ENCODE measurements at places on chromosomes 13 and 19.
A peak's percentile ranks its signal among the peaks of the same experiment; 100 is the strongest.

- peak; percentile 87 for DNase-seq
These were observed 29.4 kb upstream of the NDFIP2 start for GRCh38 chr13:79451500-79451962.

GRCh38 chr19:45385392-45386221 is 15.2 kb upstream of the ERCC2 start:
- DNase-seq, result no peak

GRCh38 chr13:20159646-20160305 is 1.1 kb downstream of the GJA3 start:
- DNase-seq, result no peak

DNA sequence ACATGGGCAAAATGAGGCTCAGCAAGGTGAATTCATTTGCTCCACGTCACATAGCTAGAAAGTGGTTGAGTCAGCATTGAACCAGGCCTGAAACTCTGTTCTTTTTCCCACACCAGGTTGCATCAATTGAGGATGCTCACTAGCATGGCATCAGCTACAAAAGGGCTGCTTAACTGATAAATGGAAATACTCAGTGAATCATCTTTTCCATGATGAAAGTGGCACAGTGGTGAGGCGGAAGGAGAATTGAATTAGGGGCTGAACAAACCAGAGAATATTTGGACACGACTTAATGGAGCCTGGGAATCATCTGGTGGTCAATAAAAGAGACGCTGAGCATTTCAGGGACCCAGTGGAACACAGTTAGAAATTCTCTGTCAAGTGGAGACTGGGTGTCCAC is 320.1 kb upstream of the MAB21L1 start:
- DNase-seq, result no peak

GRCh38 chr13:90455823-90456222 is 891.7 kb upstream of the MIR17HG start:
- DNase-seq, result no peak

DNA sequence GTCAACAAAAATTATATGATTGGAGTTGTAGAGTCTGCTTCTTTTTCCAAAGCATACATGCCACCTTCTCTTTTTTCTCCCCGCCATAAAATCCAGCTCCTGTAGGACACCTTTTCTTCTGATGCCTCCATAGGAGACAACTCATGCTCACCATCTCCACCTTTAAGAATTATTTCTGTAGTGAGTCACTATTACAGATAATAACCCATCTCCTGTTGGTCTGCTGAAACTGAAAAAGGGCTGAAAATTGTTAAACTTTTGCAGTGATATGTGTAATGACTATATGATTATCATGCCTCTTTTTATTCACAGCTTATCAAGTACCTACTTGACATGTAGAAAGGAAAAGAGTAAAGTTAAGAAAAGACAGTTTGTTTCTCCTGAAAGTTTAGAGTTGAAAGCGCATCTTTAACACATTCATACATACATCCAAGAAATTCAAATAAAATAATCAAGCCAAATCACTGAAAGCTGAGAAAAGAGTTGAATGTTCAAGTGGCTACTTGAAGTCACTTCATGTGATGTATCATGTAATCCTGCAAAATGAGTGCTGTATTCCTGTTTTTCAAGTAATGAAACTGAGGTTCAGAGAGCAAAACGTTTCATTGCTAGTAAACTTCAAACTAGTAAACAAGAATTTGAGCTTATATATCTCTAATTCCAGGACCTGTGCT is 35.5 kb upstream of the LPAR6 start:
- no peak for DNase-seq

GRCh38 chr19:7992575-7992974 is 12.9 kb downstream of the ELAVL1 start:
- DNase-seq, result no peak

- DNase-seq, result no peak
These were observed 567.8 kb upstream of the SLC10A2 start for GRCh38 chr13:103634066-103634465.

GRCh38 chr19:10836479-10837330 is 693 bp upstream of the TMED1 start:
- DNase-seq, result peak; percentile 88

DNA sequence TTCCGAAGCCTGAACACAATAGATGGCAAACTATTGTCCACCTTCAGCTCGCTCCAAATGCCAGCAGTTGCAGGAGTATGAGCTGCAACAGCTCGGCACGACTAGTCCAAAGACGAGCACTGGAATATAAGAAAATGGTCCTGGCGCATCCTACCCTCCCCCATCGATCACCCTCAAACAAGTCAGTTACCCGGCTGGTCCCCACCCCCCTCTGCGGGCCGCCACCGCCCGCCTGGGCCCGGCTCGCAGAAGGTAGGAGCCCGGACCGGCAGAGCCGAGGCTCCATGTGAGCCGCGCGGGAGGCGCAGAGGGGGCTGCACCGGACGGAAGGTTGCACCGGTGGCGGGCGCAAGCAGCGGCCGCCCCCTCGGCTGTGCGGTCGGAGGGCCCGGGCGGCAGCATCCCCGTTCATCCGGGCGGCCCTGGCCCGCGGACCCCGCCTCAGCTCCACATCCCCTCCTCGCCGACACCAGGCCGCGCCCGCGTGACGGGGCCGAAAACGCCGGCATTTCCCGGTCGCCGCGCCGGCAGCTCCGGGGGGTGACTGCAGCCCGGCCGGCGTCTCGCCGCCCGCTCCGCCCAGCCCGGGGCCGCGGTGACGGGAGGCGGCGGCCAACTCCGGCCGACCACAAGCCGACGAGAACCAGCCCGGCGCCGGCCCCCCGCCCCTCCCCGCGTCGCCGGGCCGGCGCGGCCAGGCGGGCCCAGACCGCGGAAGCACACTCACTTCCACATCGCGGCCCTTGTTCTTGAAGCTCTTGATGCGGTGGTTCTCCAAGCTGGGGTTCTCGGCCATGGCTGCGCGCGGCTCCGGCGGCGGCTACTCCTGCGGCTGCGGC is 552 bp downstream of the KPNA3 start:
- DNase-seq, result peak; percentile 32

GRCh38 chr19:29967623-29968022 is 25.6 kb downstream of the URI1 start:
- peak; percentile 73 for DNase-seq

DNA sequence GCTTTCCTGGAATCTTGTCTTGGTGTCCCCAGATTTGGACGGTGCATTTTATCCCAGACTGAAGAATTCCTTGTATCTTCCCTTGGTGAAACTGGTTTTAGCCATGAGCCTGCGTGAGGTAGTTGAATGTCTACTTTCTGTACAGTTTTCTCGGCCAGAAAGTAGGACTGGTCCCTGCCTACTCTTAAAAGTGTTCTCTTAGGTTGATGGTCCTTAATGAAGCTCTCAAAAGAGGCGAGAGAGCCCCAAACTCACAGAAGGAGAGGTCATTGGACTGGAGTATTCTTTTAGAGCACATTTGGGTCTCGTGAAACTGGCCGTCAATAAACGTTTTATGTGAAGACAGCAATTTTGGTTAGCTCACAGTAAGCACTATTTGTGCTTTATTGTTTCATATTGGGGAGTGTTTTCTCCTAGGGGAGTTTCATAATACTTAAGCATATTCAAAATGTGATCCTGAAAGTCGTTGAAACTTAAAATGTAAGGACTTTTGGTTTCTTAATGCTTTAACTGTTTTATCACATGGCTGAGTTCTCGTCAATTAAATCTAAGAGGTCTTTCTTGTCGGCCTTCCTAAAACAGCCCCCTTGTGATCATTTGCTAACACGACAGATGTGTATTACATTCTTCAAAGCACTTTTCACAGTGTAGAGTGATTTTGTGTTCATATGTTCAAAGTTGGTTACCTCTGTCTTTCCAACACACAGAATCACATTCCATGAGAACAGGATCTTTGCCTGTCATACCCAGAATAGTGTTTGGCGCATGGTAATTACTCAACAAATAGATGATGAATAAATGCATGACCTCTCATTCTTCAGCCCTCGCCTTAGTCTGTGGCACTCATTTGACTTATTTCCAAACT is 889 bp downstream of the GTF2F2 start:
- peak; percentile 78 for DNase-seq

DNA sequence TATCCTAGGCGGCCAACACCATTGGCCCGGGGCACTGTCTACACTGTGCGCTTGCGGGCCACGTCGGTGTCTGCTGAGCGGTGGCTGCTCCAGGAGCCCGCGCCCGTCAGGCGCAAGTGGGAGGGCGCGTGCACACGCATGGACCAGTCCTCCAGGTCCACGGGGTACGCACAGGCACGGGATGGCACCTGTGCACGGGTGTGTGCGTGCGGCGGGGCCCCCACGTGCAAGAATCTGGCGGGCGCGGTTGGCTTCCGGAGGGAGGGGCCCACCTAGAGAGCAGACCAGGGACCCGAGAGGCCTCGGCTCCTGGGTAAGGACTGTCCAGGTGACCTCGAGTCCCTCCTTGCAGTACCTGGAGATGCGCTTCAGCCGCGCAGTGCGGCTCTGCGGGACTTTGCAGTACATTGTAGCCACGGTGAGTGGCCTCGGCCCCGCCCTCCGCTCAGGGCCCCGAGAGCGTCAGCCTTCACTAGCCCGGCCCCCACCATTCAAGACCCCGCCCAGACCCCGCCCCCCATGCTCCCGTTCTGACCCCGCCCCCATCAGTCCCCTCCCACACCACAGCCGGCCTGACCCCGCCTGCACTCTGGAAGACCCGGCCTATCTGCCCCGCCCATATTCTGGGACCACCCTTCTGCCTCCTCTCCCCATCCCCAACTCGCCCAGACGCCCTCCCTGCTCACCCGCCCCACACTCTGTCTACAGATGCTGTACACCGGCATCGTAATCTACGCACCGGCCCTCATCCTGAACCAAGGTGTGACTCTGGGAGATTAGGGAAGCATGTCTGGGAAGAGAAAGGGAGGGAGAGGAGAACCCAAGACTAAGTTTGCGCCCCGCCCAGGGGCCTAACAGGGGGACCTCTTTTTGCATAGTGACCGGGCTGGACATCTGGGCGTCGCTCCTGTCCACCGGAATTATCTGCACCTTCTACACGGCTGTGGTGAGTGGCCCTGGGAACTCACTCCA is 2.3 kb downstream of the SLC5A5 start:
- DNase-seq, result no peak

DNA sequence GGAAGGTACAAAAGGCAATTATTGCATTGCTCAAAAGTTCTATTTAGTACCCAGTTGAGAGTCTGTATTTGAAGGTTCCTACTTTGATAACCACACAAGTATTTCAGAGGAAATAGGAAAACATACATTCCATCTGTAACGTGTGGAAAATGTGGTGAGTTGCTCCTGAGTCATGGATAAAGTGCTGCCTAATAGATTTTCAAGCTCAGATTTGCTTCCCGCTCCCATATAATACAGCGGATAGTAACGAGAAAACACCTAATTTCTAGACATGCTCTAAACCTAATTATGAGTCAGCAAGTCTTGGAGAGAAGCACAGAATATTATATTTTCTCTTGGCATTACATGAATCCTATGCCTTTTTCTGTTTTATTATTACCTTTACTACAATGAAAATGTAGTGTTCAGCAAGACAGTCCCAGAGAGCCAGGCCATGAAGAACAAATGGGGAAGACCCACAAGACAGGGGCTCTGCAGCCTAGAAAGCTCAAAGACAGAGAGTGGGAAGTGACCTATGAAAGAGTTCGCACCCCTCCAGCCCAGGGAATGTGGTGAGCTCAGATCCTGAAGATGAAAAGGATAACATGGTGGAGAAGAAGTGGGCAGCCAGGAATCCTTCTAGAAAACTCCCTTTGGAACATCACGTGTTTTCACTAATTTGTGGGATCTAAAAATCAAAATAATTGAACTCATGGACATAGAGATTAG is 116.1 kb downstream of the STARD13 start:
- DNase-seq, result no peak

GRCh38 chr13:25384758-25385410 is 13.1 kb downstream of the ATP8A2 start:
- no peak for DNase-seq

- DNase-seq, result no peak
These were observed 44.7 kb upstream of the GPI start for GRCh38 chr19:34320277-34320676.

- no peak for DNase-seq
These were observed 27.9 kb downstream of the COL4A2 start for GRCh38 chr13:110334841-110335490.

GRCh38 chr13:76812206-76812897 is 73.9 kb downstream of the KCTD12 start:
- DNase-seq, result no peak

DNA sequence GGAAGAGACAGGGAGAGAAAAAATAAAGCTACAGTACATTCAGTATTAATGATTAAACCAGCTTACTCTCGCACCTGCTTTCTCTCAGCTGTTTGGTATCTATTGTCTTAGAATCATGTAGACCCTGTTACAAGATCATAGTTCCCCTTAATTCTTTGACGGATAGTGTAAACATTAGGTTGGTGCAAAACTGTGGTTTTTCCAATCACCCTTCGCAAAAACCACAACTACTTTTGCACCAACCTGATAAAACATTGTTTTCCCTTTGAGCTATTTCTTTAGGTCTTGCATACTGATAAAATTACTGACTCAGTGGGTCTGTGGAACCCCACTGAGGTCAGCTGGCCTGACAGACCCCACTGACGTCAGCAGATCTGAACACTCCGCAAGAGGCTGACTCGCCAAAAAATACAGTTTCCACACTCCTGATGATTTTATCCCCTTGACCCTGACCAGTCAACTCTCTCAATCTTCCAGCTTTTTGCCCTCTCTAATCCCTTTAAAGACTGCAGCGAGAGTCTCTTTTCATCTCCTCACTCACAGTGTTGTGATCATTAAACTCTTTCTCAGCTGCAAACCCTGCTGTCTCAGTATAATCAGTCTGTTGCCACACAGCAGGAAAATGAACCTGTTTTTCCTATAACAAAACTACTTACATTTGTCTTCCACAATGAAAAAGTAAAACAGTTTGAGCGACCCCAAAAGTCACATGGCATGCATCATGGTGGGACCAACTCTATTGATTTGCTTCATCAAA is 123.9 kb downstream of the SLITRK6 start:
- DNase-seq, result no peak

DNA sequence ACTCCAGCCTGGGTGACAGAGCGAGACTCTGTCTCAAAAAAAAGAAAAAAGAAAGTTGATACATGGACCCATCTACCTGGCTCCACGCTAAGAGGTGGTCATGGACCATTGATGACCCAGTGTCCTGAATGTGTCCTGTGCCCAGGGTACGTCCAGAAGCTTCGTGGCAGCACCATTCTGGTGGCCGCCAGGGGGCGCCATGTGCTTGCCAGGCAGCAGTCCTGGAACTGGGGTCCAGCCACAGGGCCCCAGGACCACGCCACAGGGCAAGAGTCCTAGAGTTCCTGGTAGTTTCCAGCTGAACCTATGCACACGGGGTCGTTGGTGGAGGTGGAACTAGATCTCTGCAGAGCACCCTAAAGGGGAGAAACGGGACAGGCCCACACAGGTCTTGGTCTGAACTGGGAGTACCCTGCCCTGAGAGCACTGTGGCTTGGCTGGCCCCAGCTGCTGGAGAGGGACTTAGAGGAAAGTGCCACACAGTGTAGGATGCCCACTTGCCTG is 19.9 kb upstream of the FBXO27 start:
- peak; percentile 25 for DNase-seq

DNA sequence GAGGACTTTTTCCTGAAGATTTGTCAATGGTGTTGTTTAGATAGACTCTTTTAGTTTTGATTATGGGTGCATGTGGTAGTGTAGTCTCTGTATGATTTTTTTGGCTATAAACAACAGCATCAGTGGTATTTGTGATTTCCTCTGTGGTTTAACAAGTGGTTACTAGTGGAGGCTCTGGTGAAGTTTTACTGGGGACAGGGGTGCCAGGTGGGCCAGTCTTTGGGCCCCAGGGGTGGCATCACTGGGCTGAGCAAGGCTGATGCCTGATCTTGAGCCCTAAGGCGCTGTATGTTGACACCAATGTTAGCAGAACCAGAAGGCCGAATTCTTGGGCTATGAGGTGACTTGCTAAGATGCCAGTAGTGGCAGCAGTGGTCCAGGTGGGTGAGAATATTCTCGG is 811.4 kb downstream of the DACH1 start:
- DNase-seq, result no peak
